T-helper 9 cell (primary cell): ENCODE measurements at places on chromosomes 16 and 17.

DNA sequence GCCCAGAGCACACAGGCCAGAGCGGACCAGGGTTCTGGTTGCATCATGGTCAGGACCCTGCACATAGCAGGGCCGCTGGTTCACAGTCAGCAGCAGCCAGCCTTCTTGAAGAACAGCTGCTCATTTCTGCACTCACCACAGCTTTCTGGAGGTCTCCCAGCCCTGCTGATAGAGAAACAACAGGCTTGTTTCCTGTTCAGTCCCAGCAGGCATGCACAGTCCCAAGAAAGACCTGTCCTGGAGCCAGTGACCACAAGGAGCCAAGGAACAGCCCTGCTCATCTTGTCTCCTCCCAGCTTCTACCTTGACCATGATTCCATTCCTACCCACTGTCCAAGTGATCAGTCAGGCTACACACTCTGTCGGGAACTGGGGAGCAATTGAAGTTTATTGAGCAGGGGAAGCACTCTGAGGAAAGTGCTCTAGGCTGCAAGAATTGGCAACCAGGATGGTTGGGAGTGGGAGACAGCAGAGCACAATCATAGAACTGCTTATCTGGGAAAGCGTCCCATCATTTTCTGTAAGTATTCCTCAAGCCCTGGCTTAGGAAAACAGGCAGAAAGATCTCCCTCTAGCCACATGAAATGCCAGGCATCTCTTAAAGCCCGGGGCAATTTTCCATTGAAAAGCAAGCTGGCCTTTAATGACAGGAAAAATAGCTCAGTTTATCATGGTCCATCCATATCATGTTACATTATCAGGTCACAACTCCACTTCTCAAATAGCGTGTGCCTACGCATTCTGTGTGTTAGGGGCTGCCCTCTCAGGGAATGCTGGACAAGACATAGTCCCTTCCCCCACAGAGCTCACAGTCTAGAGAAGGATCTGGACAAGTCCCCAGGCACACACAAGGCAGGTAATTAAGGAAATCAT, 155.4 kb upstream of the FOXF1 start:
- DNase-seq = no peak

GRCh38 chr17:50470426-50470825, 1.7 kb upstream of the CHAD start:
- DNase-seq = no peak

DNA sequence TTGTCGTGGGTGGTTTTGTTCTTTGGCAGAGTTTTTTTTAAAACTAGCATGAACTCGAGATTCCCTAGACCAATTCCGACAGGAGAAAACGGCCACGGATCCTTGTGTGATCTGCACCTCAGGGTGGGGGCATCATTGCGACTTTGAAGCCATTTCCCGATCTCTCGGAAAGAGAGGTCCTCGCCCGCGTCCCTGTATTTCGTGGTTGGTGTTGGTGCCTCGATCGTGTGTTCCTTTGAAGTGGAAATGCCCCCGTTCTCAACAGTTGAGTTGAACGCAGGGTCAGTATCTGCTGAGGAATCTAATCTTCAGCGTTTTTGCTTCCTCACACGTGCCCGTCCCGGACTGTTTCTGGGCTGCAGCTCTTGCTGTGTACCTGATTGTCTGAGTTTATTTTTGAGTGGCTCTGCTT, 1.1 kb downstream of the CRAMP1 start:
- DNase-seq = no peak

DNA sequence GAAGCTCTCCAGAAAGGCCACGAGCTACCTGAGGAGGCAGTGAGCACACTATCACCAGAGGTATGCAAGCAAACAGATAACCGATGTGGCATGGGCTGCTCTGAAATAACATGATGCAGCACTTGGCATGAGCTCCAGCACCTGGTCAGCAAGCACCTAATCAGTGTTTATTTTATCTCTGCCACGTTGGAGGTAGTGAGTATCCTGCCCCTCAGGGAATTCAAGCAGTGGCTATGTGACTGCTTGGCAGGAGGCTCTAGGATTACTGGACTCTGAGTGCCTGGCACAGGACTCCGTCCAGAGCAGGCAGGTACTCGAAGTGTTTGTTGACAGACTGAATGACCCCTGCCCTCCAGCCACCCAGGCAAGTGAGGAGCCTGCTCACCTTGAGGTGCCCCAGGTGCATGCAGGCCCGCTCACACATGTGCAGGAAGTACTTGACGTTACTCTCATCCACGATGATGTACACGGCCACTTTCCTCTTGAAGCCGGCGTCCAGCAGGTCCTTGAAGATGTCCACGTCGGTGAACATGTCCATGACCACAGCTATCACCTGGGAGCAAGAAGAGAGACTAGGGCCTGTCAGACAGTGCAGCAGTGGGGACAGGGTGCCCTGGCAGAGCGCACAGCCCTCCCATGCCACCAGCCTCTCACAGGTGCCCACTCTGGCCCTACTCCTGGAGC, 16.6 kb downstream of the FAM83G start:
- no peak for DNase-seq

- DNase-seq = no peak
Observed at GRCh38 chr17:41973408-41973811, 6.8 kb downstream of the CNP start.

DNA sequence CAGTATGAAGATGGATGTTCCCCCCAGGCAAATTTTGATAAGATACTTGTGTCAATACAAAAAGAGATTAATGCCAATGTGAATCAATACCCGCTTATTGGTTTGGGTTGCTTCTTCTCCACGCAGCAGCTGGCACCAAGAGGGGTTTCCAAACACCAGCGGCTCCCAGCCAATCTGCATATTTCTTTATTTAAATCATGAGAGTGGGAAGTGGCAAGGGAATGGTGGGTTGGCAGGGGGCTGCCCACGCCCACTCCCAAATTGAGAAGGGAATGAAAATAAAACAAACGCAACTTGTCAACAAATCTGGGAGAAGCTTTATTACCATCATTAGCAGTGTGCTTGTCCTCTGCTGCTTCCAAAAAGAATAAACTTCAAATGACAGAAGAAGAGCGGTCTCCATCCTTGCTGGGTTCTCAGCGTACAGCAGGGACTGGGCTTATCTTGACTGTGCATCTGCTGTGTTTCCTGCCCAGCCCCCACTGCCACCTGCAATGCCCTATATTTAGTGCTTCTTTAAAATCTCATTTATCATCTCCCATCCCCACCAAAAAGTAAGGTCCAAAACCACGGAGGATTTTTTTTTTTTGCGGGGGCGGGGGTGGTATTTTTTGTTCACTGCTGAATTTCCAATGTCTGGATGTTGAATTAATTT, 34.9 kb upstream of the C16orf78 start:
- DNase-seq = no peak

DNA sequence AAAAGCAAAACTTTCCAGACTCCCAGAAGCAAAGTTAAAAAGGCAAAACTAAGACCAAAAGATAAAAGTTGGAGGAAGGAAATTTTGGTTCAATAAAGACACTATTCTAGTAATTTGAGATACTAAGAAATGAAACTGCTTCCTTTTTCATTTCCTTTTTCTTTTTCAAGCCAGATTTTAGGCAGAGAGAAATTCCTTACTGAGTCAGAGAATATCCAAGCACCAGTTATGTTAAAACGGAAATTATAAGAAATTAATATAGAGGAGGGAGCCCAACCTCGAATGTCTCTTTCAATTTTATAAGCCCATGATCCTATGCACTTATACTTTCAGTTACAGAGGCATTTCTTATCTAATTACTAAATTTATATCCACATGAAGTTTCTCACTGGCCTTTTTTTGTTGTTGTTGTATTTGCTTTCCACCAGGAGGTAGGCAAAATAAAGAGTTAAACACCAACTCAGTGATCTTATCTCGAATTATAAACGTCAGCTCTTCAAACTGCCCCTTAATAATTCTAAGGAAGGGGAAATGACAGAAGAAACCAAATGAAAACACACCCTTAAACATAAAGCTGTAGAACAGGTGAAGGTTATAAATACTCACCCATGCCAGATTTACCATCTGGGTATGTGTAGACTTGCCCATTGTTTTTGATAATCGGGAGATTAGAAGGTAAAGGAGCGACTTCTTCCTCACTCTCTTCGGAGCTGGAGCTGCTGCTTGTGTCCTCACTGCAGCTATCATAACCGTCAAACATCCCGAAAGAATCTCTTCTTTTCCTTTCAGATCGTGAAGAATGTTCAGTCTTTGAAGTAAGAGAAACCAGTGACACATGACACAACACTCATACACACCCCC, 35.2 kb downstream of the MBTD1 start:
- DNase-seq = no peak

DNA sequence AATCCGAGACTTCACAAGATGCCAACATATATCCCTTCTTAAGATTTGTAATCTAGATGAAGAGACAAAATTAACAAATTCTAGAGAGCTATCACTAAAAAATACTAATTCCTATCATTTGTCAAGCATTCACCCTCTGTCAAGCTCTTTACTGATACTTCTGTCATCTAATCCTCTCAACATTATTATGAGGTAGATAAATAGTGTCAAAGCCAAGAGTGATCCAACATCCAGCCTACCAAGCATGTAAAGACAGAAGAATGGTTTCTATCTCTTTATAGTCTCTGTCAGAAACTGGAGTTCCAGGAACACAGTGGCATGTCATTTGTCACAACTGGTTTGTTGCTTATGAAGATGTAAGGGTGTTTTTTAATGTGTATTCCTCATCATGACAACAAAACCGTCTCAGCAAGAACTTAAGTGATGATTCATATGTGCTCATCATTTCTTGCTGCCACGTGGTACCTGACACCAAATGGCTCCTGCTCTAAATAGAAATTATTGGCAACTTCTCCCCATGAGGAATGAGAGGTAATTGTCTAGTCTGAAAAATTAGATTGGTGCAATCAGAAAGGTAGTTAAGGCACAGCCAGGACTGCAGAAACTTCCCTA, 196.8 kb downstream of the TOX3 start:
- no peak for DNase-seq

GRCh38 chr16:75235721-75236193, 15.7 kb downstream of the BCAR1 start:
- DNase-seq = no peak

GRCh38 chr16:58236231-58236690, 38.4 kb upstream of the CSNK2A2 start:
- peak; percentile 52 for DNase-seq

DNA sequence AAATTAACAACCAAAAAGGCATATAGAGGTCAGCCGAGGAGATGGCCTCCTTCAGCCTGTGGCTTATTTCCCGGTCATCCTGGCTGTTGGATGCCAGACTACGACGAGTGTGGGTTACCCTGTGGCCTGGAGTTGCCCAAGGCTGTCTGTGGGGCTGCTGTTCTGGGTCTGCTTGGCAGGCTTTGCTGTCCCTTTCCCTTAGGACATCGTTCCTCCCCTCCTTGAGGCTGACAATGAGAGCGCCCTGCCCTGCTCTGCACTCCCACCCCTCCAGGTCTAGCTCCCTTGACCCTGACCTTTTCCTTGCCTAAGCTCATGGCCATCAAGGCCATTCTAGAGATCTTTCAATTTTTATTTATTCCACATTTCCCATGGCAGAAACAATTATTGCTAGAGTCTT, 1.9 kb upstream of the CBFB start:
- no peak for DNase-seq

DNA sequence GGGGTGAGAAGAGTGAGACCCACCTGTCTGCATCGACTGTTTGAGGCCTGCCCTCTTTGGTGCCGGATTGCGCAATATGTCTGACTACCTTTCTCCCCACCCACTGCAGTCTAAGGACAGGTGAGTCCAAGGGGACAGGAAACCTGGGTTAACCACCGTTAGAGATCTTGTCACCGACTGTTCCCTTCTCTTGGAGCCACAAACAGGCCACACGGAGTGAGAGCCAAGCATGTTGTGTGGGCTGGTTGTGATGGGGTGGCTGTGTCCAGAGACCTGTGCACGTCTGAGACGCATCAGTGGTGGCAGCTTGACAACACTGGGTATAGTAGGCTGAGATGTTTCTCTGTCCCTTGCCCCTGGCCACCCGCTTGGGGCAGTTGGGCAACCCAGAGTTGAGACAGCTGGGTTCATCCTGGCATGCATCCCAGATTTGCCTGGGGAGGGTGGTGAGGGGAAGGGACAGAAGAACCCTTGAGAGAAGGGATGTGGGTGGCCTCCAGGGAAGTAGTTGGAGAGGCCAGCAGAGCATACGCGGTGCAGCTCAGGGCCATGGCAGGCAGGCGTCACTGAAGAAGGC, 21.4 kb downstream of the MPRIP start:
- no peak for DNase-seq

GRCh38 chr17:57553991-57554825, 190.9 kb downstream of the CCDC182 start:
- DNase-seq = no peak

- no peak for DNase-seq
Observed at GRCh38 chr17:62971853-62972252, 5.8 kb downstream of the TANC2 start.

DNA sequence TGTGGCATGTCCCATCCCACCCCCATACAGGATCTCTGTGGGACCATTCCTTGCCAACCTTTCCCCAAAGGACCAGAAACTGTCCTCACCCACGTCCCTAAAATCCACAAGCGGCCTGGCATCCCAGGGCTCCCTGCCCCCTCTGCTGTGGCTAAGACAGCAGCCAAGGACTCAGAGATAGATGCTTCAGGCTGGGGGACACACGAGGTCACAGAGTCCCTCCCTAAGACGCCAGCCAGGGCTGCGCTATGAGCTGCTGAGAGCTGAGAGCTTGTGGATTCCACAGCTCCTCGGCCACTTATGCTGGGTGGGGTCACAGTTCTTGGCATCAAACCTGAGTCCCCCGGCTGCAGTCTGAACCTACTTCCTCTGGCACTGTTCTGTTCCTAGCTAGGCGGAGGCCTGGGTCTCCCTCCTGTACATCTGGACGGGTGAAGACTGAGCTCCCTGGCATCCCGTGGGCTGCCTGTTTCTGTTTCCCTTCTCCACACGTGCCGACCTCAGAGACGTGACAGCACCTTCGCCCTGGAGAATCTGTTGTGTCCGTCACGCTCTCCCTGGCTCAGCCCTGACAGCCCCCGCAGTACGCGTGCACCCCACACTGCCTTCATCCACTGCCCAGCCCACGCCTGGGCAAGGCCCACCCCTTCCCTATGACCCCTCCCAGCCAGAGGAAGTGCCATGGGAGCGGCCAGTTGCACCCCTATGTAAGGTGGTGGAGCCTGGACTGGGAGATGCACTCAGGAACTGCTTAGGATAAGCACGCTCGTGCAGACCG, 61.2 kb downstream of the ENGASE start:
- DNase-seq = no peak

GRCh38 chr17:35539659-35540026, 2.2 kb upstream of the SLFN12L start:
- DNase-seq = no peak

- peak; percentile 55 for DNase-seq
Observed at GRCh38 chr17:27473748-27474609, 17.7 kb downstream of the KSR1 start.
